Activated CD4-positive, alpha-beta T cell treated with anti-CD3 and anti-CD28 coated beads, Interleukin-2, amount 10 ng/mL, durations not matched to agents 24 days and 14 days (primary cell): ENCODE measurements at places on chromosomes 5 and 9.

GRCh38 chr5:136699651-136700050 is 334.3 kb upstream of the TRPC7 start:
- no peak for DNase-seq

- DNase-seq, result no peak
These were observed 69.4 kb downstream of the PPIC start for GRCh38 chr5:122967085-122967484.

DNA sequence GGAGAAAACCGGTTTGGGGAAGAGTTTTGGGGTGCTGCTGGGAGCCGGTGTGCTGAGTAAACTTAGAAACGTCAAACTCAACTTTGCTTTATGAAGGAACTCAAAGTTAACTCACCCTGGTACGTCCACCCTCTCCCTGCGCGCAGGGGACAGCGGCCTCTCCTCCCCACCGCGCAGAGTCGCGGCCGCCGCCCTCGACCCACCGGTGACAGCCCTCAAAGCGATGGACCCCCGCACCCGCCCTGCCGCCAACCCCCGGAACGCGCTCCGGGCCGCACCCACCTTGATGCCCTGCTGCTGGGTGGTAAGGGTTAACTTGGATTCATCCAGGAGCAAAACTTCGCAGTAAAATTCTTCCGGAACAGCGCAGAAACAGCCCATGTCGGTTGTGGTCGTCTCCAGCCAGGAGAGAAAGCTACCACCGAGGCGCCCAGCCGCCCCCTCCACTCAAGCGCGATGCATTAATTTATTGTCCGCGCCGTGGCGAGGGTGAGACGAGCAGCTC is 366 bp downstream of the EPB41L4A start:
- DNase-seq, result peak; percentile 56

DNA sequence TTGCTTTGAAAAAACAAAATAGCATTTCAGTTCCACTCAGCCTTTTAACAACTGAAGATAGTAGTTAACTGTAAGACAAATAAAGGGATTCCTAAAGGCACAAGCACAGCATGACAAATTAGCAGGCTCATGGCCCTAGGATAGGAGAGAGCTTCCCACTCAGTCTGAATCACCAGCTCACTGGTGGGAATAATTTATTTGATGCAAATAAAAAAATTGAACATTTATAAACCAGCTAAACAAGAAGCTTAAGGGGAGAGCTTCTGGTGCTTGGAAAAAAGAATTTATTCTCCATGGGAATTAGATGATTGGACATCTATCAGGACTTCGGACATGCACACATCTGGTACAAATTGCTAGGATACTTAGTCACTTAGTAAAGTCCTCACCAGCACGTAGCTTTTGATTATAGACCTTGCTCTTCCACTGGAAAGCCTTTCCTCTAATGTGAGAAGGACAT is 294.1 kb upstream of the TNC start:
- no peak for DNase-seq

DNA sequence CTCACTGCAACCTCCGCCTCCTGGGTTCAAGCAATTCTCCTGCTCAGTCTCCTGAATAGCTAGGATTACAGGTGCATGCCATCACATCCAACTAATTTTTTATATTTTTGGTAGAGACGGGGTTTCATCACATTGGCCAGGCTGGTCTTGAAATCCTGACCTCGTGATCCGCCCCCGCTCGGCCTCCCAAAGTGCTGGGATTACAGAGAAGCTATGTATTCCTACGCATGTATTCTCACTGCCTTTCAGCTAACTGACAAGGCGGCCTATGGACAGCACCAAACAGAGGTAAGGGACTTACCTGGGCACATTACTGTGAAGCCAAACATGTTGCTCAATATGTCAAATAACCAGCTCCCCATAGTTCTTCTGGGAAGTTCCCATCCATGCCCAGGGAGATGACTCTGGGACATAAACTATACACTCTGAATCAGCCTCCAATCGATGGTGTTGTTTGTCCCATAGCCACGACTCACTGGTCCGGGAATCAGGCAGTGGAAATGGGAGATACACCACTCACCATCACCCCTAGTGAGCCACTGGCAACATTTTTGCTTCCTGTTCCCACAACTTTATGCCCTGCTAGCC is 114.6 kb downstream of the SYK start:
- no peak for DNase-seq

GRCh38 chr5:167412556-167412955 is 878.9 kb upstream of the WWC1 start:
- DNase-seq, result no peak

- no peak for DNase-seq
These were observed 15.0 kb downstream of the NPR3 start for GRCh38 chr5:32726086-32726557.

- DNase-seq, result no peak
These were observed 45.3 kb upstream of the RICTOR start for GRCh38 chr5:39119404-39120051.

DNA sequence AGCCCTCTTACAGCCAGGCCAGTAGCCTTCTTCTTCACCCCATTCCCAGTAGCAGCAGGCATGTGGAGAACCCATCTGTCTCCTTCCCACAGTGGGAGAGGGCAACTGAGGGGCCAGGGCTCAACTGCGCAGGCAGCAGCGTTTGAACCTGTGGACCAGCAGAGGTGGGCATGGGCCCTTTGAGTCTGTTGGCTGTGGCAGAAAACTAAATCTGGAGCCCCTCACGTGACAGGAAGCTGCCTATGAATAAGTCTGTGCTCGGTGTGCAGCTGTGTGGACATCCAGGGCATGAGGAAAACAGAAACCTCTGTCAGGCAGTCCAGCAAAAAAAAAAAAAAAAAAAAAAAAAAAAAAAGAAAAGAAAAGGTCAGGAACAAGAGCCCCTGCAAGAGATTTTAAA is 189.2 kb upstream of the NR3C1 start:
- peak; percentile 61 for DNase-seq
